ENCODE measurements at places on chromosomes 12 and 14.

GRCh38 chr12:79423560-79423959, 267.2 kb downstream of the PAWR start:
- DNase-seq = no peak

DNA sequence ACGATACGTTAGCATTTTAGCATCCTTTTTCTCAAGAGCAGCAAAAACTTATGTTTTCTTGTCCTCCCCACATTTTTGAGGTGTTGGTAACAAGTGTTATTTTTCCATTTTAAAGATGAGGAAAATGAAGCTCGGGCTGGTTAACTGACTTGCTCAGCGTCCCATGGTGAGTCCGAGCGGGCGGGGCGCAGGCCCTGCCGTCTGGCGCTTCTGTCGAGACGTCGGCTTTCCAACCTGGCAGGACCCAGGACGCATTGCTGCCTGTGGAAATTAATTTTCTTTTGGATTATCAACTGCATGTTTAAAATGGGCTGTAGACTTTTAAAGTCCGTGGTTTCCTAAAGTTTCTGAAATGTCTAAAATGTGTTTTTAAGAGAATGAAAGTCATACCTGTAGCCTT, 30.4 kb downstream of the XRCC3 start:
- no peak for DNase-seq

DNA sequence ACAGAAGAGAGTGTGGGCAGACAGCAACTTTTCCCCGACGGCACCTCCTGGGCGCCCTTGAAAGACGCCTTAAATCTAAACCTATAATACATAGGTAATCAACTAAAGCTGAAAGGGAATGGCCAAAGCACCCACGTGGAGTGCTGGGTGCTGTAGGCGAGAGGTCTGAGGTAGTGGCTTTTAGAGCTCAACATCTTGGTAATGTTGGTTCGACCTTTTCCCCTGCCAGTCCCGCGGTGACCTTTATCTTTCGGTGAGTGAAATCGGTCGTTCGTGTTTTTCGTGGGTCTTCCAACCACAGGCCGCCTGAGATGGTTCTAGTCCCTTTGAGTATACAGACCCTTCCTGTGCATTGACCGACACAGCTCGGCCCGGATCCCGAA, 9.1 kb downstream of the OR6S1 start:
- no peak for DNase-seq

GRCh38 chr12:70194076-70194475, 49.2 kb upstream of the CNOT2 start:
- DNase-seq = no peak

GRCh38 chr14:105287249-105288102, 13.3 kb downstream of the BRF1 start:
- no peak for DNase-seq

GRCh38 chr12:32437095-32437515, 37.7 kb downstream of the FGD4 start:
- no peak for DNase-seq

- no peak for DNase-seq
These were observed 2.6 kb upstream of the KLRK1 start for GRCh38 chr12:10392394-10392930.

Measured in activated T-helper 1 cell treated with Interleukin-2 at 50 U/mL for 16 hours (primary cell).